DND-41 (cell line): ENCODE measurements at places on chromosomes 1 and 21.

- DNase-seq, result no peak
These were observed 43.1 kb downstream of the AGPAT3 start for GRCh38 chr21:43908167-43908566.

DNA sequence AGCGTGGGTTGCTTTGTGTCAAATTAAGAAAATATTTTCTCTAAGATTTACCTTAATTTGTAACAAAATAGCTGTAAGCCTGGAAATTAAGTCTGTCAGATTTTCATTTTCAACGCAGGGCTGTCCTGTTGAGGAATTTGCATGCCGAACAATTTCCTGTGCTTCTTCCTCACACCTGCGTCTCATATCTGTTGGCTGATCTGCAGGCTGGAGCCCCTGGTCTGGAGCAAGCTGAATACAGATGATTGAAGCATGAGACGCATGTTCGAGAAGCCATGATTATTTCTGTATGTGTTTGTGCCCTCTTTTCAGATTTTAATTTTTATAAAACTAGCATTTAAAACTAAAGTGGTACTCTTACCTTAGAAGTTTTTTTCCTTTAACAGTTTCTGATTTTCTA, 9.8 kb downstream of the MIXL1 start:
- DNase-seq, result no peak

- DNase-seq, result no peak
These were observed 5.8 kb downstream of the PCNX2 start for GRCh38 chr1:233289676-233290075.

GRCh38 chr1:179146911-179147310, 65.0 kb downstream of the TOR3A start:
- no peak for DNase-seq

- DNase-seq, result no peak
These were observed 444.0 kb downstream of the NPHP4 start for GRCh38 chr1:5548266-5548665.

DNA sequence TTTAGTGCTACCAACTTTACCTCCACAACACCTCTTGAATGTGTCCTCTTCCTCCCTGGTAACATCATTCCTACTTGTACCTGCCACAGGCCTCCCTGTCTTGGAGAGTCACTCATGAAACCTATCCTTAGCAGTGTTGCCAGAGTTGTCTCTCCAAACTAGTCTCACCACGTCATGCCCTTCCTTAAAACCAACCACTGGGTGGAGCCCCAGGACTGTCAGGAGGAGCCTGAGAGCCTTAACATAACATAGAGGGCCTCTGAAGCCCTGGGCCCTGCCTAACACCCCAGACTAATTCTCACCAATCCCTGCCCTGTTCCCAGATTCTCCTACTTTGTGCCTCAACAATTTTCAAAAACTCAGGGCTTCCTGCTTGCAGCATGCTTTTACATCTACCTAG, 65.3 kb downstream of the ZNF697 start:
- peak; percentile 48 for DNase-seq
